Effector CD8-positive, alpha-beta T cell (primary cell): ENCODE measurements at places on chromosomes 6 and 20.

DNA sequence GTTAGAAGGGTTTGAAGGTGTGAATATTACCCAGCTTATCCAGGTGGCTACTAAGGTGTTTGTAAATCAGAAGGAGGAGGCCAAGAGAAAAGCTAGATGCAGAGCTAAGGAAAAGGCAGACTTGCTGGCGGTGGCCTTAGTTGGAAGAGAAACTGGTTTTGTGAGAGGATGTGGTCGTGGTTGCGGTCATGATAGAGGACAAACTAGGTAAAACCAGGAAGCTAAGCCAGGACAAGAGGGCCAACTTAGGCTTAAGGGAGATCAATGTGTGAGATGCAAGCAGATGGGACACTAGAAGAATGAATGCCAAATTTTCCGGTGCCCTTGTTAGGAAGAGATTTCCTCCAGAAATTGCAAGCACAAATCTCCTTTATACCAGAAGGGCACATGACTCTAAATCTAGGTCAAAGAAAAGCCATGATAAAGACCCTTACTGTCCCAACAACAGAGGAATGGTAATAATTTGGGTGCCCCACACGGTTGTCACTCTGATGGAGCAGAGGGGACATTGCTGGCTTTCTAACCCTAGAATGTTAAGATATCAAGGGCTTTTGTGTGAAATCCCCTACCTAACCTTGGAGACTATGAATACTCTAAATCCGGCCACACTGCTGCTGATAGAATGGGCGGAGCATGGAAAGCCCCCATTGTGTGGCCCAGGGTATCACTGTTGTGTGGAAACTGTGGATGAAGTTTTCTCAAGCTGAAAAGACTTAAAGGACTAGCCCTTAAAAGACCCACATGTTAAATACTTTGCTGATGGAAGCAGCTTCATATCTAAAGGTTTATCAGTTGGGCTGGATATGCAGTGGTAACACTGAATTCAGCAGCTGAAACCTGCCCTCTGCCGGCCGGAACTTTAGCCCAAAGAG, 7.8 kb downstream of the IL22RA2 start:
- DNase-seq, result no peak

GRCh38 chr20:48769069-48769983, 58.5 kb downstream of the PREX1 start:
- DNase-seq, result peak; percentile 72

- DNase-seq, result no peak
These were observed 33.9 kb upstream of the CMTR1 start for GRCh38 chr6:37399131-37399530.

- no peak for DNase-seq
These were observed 116.5 kb upstream of the LAMP5 start for GRCh38 chr20:9397928-9398327.

DNA sequence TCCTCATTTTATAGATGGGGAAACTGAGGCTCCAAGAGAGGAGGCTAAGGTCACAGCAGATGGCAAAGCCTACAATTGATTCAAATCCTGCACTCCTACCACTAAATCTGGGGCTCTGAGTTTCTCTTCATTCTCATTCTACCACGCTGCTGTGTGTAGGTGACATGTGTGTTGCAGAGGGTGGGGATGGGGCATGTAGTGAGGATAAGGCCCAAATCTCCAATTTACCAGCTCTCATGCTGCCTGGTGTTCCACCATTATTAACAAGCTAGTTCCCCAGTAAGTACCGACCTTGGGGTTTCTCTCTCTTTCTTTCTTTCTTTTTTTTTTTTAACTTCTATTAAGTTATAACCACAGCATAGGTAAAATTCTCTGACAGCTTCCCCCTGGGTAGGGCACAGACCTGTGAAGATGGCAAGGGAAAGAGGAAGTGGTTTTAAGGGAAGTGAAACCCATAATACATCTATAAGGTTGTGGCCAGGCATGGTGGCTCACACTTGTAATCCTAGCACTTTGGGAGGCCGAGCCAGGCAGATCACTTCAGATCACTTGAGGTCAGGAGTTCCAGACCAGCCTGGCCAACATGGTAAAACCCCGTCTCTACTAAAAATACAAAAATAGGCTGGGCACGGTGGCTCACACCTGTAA, 13.0 kb upstream of the MATN4 start:
- no peak for DNase-seq

GRCh38 chr6:94623586-94623985, 953.7 kb upstream of the MANEA start:
- no peak for DNase-seq

- DNase-seq, result no peak
These were observed 39.6 kb upstream of the PRSS35 start for GRCh38 chr6:83472767-83473166.

GRCh38 chr6:47134476-47135189, 92.5 kb upstream of the ADGRF1 start:
- no peak for DNase-seq

DNA sequence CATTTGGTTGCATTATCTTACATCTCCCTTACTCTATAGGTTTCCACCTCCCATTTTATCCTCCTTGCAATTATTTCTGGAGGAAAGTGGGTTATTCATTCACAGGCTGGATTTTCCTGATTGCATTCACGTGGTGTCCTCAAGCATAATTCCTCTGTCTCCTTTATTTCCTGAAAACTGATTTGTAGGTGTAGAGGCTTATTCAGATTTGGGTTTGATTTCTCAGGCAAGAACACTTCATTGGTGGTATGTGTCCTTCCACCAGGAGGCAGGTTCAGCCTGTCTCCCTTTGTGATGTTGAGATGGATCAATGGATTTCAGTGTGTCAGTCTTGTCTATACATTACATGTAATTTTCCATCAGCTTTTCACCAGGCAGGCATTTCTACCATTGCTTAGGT, 17.3 kb downstream of the DNPH1 start:
- no peak for DNase-seq

- no peak for DNase-seq
These were observed 19.7 kb upstream of the NTSR1 start for GRCh38 chr20:62688855-62689460.

GRCh38 chr20:35240811-35241293, 14.4 kb downstream of the MMP24 start:
- DNase-seq, result no peak

GRCh38 chr6:111461860-111462259, 21.2 kb downstream of the REV3L start:
- DNase-seq, result no peak

- DNase-seq, result no peak
These were observed 38.5 kb upstream of the PXDC1 start for GRCh38 chr6:3789896-3790558.

GRCh38 chr6:83221889-83222479, 28.8 kb downstream of the RWDD2A start:
- DNase-seq, result no peak

GRCh38 chr6:139877828-139878405, 503.5 kb upstream of the CITED2 start:
- DNase-seq, result no peak

GRCh38 chr6:100228437-100228833, 234.4 kb upstream of the MCHR2 start:
- no peak for DNase-seq

GRCh38 chr6:106186172-106186571, 100.0 kb downstream of the PRDM1 start:
- no peak for DNase-seq

DNA sequence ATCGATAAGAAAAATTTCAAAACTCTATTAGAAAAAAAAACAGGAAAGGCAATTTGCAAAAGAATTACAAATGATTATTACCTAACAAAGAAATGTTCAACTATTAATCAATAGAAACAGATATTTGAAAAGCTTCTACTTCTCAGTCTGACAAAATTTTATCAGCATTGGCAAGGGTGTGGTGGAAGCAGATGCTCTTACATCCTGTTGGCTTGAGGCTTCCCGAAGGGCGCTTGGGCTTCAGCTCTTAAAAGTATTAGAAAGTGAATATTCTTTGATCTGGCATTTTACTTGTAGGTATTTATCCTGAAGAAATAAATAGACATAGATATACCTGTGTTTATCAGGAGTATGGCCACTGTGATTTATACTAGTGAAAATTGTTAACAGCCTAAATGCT, 38.7 kb downstream of the SLC35D3 start:
- DNase-seq, result no peak

GRCh38 chr6:34346175-34347119, 46.0 kb downstream of the NUDT3 start:
- DNase-seq, result no peak

- DNase-seq, result no peak
These were observed 26.2 kb upstream of the BTN3A2 start for GRCh38 chr6:26338810-26339209.

DNA sequence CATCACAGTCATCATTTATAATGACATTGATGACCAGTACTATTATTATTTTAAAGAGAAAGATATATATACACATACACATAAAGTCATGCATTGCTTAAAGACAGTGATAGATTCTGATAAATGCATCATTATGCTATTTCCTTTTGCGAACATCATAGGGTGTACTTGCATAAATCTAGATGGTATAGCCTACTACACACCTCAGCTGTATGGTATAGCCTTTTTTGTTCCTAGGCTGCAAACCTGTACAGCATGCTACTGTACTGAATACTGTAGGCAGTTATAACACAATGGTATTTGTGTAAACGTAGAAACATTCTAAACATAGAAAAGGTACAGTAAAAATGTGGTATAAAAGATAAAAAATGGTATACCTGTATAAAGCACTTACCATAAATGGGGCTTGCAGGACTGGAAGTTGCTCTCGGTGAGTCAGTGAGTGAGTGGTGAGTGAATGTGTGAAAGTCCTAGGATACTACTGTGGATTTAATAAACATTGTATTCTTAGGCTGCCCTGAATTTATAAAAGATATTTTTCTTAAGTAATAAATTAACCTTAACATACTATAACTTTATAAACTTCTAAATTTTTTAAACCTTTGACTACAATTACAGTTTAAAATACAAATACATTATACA, 23.9 kb downstream of the QKI start:
- no peak for DNase-seq

- no peak for DNase-seq
These were observed 24.4 kb upstream of the EDN1 start for GRCh38 chr6:12265791-12266190.

- no peak for DNase-seq
These were observed 19.2 kb upstream of the KCNG1 start for GRCh38 chr20:51042064-51042463.

DNA sequence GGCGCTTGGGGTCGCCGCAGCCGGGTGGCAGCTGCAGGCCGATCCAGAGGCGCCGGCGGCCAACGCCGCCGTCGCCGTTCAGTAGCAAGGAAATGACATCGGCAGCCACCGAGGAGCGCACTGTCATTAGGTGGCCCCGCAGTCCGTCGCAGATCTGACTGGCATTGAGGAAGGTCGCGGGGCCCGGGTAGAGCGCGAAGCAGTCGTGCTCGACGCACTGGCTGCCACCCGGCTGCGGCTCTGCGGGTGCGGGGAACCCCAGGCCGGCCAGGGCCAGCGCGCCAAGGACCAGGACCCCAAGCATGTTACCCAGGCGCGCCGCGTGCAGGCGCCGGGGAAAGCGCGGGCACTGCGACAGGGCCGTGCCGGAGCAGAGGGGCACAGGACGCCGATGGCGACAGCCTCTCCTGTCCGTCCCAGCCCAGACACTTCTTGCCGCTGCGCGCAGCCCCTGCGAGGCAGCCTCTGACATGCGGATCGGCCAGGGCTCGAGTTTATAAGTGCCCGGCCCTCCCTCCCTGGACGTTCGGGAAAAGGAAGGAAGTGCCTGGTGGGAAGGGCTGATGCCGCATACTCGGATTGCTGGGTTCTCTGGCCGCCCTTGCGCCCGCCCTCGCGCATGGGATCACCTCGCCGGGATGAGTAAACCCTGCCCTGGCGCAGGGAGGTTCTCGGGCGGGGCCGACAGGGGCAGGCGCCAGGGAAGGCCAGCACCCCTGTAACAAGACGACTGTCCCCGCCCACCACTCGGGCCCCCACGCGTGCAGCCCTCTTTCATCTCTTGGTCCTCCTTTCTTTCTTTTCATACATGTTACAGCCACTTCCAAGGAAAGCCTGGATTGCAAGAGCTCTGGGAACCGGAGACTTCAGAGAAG, at the start of gene THBD:
THBD (minus strand) TSS at position 472 of the 875 bp plus-strand sequence; CDS start at position 304, 168 bp downstream.
- no peak for DNase-seq

GRCh38 chr6:81696524-81696923, 56.0 kb downstream of the TENT5A start:
- no peak for DNase-seq

GRCh38 chr6:108621117-108621516, 60.4 kb downstream of the FOXO3 start:
- DNase-seq, result no peak

DNA sequence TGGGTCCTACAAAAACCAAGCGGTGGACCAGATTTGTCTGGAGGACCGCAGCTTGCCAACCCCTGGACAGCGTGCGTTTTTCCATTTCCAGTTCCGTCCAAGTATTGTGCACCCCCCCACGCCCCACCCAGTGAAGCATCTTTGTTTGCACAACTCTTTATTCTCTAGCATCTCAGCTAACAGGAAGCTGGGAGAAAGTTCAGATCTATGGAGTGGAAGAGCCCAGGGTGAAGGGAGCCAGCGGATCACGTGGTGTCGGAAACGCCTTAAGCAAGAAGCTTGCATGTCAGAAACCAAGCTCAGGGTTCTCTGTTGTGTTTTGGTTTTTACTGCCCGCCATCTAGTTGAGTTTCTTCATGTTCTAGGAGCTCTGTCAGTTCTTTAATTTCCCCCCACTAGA, 29.9 kb downstream of the ARID1B start:
- DNase-seq, result no peak

- DNase-seq, result no peak
These were observed 125.6 kb downstream of the MAFB start for GRCh38 chr20:40563296-40563950.

- no peak for DNase-seq
These were observed 7.4 kb downstream of the ADAM33 start for GRCh38 chr20:3674447-3674846.

GRCh38 chr6:4021854-4022695, 56.9 kb downstream of the FAM217A start:
- DNase-seq, result no peak
